ENCODE measurements at places on chromosomes 12 and 14.

DNA sequence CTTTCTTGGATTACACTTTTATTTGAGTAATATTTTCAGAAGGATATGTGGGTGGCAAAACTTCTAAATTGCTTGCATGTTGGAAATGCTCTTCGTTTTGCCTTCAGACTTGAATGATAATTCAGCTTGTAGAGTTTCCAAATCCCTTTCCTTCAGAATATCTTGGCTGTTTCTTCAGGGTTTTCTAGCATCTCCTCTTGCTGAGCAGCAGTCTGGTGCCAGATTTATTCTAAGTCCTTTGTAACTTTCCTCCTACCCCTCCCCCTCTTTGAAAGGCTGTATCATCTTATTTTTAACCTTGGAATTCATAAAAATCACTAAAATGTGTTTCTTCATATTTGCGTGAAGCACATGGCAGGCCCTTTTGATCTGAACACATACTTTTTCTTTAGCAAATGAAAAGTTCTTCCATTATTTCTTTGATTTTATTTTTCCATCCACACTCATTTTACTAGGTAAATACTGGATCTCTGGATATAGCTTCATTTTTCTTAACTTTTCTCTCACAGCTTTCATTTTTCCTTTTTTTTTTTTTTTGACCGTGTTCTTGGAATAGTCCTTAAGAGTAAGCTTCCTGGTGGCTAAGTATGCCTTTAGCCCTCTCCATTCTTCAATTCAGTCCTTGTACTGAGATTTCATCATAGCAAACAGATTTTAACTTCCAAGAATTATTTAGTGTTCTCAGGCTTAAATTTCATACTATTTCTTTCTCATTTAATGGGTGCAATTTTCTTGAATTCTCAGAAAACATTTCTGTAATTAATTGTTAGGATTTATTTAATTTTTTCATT is 102.0 kb downstream of the SLC38A4 start:
- DNase-seq, result no peak

- no peak for DNase-seq
Observed at GRCh38 chr14:70677341-70677740, 35.6 kb downstream of the TTC9 start.

- DNase-seq, result no peak
Observed at GRCh38 chr12:31984806-31985591, 25.8 kb downstream of the RESF1 start.

DNA sequence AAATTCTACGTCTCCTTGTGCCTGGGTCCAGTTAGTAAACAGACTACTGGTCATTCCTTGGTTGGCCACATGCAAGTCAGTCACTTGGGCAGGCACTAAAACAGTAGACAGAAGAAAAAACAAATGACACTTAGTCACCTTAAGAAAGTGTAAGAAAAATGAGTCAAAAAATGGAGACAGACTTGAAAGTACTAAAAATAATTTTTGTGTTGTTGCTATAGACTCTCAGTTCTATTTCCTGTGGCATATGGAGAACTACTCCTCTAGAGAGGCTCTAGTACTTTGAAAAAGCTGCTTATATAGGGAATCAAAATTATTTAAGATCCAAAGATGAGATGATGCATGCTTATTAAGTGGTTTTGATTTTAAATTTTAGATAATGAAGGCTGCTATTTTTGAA is 56.0 kb downstream of the PTPRB start:
- no peak for DNase-seq

DNA sequence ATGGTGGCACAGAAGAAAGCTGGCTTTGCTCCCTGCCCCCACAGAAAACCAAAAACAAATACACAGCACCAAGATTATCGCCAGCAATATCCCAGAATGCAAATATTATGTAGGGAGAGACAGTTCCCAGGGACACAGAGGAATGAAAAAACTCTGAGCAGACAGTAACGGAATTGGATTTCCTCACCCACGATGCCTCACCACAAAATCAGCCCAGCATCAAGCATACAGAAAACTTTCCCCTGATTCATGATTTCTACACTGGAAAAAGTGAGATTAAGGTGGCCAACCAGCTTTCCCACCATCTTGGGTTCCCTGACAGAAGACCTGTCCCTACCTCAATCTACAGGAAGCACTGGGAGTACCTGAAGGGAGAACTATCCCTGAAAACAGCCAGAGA is 36.6 kb downstream of the PARP11 start:
- peak; percentile 3 for DNase-seq

DNA sequence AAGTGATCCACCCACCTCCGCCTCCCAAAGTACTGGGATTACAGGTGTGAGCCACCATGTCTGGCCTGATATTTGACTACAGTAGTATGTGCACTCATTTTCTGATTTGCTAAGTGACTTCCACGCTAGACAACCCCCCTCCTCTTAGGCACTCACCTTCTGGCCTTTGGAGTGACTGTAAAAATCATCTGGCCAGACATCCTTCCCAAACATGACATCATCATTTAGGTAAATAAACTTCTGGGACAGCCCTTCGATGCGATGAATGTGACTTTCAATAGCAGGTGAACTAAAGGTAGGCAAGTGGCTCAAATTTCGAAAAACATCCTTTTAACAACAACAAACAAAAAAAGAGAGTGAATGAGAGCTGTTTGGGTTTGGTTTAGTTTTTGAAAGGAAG is 30.6 kb upstream of the SYCP3 start:
- no peak for DNase-seq

DNA sequence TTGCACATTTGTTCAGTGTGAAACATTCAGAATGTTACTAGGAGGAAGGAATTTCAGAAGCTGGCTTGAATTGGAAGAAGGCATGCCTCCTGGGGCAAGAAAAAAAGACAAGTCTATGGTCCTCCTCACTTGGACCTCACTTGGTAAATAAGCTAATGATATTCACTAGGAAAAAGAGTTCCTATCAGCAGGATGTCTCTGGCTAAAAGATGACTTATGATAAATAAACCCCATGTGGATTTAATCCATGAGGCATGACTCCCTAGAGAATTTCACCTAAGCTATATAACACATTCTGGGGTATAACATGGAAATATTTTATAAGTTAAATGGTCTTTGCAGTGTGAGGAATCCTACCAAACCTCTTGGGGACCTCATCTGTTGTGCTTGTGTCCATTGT is 199.9 kb downstream of the LRIG3 start:
- DNase-seq, result no peak

Measured in cardiac muscle cell (in vitro differentiated cells and primary cell).